ENCODE measurements at places on chromosomes 1 and 21.
A peak's percentile ranks its signal among the peaks of the same experiment; 100 is the strongest.

DNA sequence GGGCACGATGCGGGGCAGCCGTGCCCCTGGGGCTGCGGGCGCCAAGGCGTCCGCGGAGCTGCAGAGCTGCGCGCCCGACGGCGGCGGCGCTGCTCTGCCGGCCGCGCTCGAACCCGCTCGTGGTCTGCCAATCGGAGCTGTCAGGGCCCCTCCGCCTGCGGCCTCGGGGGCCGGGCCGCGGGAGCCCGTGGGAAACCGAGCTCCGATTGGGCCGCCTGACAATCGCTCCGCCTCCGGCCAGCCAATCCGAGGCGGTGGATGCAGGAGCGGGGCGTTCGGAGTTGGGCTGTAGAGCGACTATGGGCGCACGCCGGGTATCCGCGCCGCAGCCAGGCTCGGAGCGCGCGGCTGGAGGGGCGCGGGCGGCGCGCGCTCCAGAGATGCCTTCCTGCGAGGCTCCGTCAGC lies 100.5 kb upstream of the SOD1 start:
- DNase-seq, result peak; percentile 86

GRCh38 chr1:199510314-199510713 lies 517.2 kb upstream of the NR5A2 start:
- DNase-seq, result no peak

DNA sequence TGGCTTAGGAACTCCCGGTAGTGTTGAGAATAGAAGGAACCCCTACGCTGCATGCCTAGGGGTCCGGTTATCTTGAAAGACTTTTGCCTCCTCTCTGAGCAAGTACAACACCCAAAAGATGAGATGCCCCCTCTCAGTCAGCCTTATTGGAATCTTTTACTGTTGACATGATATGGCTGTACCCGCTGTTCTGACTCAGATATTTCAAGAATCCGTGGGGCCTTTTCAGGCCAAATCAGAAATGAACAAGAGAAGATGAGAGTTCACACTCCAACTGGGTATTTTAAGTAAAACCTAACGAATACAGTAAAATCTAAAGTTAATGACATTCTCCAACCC lies 164.2 kb downstream of the PPIAL4G start:
- no peak for DNase-seq

DNA sequence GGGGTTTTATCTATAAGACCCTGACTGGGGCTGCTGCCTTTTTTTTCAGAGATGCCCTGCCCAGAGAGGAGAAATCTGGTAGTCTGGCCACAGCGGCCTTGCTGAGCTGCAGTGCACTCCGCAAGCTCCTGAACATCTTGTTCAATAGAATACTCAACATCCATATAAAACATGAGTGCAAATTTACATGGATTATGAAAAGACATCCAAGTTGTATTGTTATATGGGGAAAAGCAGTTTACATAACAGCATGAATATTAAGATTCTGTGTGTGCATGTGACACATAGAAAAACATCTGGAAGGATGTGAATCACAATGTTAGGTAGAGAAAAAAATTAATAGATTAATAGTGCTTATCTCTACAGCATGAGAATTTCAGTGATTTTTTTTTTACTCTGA lies 16.4 kb downstream of the COG2 start:
- no peak for DNase-seq

DNA sequence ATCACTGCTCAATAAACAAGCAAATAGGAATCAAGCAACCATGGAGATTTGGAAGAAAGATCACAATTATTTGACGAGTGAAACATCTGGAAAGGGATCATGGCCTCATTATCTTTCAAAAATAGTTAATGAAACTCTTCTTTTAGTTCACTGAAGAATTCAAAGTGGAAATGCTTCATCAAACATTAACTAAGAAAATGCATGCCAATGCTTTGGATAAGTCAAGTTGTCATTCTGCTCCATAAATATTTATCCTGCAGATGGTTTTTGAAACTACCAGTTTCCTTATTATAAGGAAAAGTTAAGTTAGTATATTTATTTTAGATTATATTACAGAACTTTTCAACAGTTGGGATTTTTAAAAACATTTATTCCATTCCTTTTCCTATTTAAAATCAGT lies 206.5 kb upstream of the ADGRL2 start:
- DNase-seq, result no peak

GRCh38 chr1:206430031-206430983 lies 40.0 kb upstream of the IKBKE start:
- no peak for DNase-seq

GRCh38 chr1:18324246-18324645 lies 156.5 kb upstream of the KLHDC7A start:
- DNase-seq, result no peak

- DNase-seq, result no peak
Measured at GRCh38 chr1:6809461-6809860, 24.2 kb downstream of the CAMTA1 start.

DNA sequence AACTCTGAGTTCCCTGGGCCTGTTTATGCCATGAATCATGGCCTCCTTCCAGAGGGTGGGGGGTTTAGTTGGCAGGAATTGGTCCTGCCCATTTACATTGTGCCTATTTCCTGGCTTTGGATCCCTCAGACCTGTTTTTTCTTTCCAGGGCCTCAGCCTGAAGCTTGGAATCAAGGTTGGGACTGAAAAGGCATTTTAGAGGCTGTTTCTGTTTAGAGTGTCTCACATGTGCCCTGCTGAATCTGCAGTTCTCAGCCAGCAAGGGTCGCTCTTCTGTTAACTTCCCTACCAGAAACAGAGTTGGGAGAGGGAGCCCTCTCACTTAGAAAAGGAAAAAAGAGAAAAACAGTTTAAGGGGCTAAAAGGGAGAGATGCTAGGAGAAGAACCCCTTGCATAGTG lies 191.1 kb downstream of the PTPRC start:
- DNase-seq, result no peak

GRCh38 chr1:156860113-156860627 lies 495 bp upstream of the NTRK1 start:
- DNase-seq, result peak; percentile 36

DNA sequence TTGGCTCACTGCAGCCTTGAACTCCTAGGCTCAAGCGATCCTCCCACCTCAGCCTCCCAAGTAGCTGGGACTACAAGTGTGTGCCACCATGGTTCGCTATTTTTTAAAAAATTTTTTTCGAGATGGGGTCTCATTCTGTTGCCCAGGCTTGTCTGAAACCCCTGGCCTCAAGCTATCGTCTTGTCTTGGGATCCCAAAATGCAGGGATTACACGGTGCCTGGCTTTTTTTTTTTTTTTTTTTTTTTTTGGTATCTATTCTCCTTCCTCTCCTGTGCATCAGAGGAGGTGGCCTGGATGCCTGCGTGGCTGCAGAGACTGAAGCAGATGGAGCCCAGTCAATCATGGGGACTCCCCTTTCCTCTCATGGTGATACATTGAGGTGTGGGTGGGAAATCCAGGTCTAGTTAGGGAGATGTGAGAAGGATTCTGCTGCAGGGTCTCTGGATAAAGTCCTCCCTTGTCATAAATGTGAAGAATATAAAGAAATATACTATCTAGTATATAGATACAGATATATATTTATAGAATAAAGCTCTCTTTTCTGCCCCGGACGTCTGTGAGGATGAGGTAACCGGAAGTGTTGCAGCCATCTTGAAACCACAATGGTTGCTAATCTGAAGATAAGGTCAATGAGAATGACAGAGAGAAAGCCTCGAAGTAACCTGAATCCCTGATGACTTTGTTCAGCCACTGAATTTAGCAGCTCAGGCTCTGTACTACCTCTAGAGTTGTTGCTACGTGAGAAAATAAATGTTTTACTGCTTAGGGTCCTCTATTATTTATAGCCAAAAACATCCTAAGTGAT lies 19.5 kb upstream of the RGSL1 start:
- no peak for DNase-seq

DNA sequence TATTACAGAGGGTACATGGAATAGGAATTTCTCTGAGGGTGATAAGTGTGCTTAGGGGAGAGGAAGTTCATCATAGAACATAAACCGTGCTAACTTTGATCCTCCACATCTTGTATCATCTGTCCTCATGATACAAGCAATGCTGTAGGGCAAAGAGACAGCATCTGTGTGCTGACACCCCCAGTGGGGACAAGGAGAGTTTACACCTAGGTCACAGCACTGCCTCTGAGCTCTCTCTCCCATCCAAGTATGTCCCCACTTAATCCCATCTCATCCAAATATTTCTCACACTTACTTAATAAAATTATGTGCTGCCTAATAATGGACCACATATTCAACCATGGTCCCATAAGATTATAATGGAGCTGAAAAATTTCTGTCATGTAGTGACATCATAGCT lies 4.3 kb upstream of the TEDDM1 start:
- no peak for DNase-seq

GRCh38 chr1:216626394-216627067 lies 96.7 kb downstream of the ESRRG start:
- no peak for DNase-seq

DNA sequence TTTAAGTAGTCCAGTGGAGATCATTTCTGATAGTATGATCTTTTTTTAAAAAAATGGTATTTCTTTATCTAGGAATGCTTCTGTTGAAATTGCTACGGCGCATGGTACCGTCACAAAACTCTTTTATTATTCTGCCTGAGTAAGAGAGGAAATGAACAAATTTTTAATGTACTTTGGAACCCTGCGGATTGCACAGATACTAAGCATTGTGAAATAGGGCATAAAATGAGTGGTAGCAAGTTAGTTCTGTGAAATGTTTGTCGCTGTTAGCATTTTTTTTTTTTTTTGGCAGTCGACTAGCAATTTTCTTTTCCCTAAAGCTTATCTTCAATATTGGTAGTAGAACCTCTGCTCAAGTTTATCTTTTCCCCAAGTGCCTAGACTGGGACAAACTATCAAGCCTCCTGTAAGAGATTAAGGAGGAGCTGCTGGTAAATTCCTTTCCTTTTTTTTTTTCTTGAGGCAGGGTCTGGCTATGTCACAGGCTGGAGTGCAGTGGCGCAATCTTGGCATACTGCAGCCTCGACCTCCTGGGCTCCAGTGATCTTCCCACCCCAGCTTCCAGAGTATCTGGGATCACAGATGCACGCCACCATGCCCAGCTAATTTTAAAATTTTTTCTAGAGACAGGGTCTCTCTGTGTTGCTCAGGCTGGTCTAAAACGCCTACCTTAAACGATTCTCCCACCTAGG lies 2.2 kb downstream of the ITSN1 start:
- no peak for DNase-seq

DNA sequence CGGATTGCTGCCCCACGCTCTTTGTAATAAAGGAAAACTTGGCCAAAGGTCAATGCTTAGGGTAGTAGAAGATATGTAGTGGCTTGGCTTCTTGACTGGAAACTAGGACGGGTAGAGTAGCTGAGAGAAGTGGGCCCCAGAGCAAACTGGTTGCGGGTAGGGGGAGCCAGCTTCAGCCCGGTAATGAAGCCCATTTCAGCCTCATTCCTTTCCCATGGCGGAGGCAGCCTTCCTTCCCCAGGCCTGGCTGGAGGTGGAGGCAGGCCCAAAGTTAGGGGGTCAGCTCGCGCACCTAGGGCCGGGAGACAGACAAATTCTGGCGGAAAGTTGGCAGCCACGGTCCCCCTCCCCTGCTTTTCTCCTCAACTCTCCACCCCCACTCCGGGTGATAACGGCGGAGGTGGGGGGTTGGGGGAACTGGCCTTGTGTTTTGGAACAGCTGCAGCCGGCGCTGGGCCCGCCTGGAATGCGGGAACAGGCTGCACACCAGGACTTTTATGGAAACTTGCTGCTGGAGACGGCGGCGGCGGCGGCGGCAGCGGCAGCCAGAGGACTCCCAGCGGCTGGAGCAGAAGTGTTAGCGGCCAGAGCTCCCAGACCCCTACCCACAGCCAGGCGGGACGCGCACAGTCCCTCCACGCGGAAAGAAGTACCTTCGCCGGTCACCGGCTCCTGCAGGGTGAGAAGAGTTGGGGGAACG lies at the start of gene NEXN:
Gene NEXN (plus strand): TSS at position 544 of the 700 bp plus-strand sequence. CDS start 27,483 bp downstream, outside the sequence.
- peak; percentile 90 for DNase-seq

GRCh38 chr1:27330786-27331185 lies 8.8 kb downstream of the TMEM222 start:
- DNase-seq, result no peak

DNA sequence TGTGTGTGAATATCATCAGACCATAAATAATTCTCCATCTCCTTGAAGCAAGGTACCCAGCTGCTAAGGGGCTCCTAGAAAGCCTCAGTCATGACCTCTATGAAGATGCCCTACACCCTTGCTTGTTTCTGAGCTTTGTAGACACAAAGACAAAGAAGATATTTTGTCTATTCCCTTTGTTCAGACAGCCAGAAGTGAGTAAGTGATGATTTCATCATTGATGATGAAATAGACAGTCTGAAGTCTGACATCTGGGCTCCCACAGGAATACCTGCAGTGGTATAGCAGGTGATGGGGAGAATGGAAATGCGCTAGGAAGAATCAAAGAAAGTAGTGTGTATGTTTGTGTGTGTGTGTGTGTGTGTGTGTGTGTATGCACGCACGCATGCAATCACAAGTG lies 82.2 kb upstream of the DPT start:
- DNase-seq, result no peak

DNA sequence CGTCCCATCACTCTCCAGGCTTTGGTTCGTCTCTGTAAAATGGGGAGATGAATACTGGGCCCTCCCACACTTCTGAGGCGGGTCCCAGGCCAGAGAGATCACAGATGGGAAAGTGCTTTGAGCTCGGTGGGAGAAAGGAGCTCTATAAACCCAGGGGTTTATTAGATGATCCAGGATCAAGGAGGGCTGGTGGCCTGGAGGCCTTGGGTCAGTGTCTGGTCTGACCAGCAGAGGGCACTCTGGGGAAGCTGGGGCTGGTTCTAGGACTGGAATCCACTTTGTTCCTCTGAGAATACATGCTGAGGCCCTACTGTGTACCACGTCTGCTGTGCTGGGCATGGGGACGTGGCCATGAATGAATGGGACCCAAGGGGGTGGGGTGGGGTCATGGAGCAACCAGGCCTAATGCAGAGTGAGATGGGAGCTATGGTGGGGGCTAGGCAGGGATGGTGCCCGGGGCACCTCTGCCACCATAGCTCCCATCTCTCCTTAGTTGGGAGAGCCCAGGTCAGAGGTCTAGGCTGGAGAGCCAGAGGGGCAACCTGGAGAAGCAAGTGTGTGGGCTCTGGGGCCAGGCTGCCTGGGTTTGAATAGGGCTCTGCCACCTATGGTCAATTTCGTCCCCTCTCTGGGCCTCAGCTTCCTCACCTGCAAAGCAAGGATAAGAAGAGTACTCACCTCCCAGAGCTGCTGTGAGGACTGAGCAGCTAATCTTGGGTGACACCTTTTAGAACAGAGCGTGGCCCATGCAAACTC lies 9.0 kb upstream of the FAM131C start:
- peak; percentile 69 for DNase-seq

- no peak for DNase-seq
Measured at GRCh38 chr1:41448821-41449220, 35.7 kb downstream of the EDN2 start.
